Memory B cell (primary cell): ENCODE measurements at places on chromosomes 7 and 10.

DNA sequence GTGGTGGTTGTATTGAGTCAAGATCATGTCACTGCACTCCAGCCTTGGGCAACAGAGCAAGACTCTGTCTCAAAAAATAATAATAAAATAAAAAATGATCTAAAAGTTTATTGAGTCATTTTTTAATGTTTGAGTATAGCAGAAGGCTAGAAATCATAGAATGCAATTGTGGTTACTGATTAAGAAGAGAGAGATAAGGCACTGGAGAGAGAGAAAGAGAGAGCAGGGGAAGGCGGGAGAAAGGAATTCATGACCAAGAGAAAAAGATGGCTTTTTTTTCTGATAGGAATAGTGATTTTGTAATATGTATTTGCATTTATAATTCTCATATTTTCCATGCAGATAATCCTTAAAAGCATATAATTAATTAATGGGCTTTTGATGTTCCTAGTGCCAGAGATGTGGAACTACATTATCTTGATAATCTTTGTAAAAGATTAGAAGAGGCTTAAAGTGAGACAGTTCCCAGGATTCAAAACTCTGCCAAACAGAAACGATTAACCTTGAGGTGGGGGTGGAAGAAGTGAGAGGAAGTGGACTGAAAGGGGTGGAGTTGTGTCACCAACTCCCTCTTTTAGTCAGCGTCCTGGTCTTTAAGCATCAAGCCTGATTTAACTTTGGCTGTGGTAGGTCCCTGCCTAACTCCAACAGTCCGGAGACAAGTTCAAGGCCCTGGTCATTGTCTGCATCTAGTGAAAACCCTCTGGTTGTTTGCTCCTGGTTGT, 76.2 kb downstream of the CHN2 start:
- no peak for DNase-seq

DNA sequence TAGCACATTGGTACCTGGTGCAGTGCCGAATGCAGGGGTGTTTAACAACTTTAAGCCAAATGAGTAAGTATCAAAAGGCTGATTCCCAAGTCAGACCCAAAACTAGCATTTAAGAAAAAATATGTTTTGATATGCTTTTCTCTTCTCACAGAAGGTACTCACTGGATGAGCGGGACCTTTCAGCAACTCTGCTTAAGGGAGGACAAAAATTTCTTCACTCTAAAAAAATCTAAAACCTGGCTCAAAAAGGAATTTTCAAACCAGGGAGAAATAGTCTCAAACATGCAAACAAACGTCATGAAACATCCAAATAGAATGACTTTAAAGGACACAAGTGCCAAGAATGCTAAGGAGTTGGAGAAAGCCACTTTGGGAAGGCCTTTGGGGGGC, 962.1 kb downstream of the KCNMA1 start:
- DNase-seq = no peak

GRCh38 chr7:2420216-2420933, 17.0 kb downstream of the CHST12 start:
- DNase-seq = no peak

GRCh38 chr7:17183630-17184328, 114.7 kb upstream of the AHR start:
- no peak for DNase-seq

DNA sequence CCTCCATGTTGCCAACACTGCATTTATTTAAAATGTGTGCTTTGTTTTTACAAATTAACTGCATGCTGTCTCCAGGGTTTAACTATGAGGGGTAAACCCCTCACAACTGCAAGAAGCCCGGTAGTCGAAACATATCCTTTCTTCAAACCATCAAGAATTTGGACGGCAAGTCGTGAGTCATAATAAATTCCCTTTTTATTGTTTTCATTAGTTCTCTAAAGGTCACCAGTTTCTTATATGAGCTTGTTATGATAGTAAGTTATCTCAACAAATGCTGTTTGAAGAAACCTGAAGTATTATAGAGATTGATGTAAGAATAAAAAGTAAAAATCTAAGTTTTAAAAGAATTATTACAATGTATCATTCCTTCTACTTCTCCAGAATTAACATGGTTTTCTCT, 12.2 kb upstream of the FIGNL1 start:
- no peak for DNase-seq

- no peak for DNase-seq
Measured at GRCh38 chr10:118965096-118965495, 64.4 kb upstream of the NANOS1 start.

- DNase-seq = no peak
Measured at GRCh38 chr7:132381742-132382472, 194.4 kb downstream of the PLXNA4 start.
